ENCODE measurements at places on chromosomes 7 and 10.
A peak's percentile ranks its signal among the peaks of the same experiment; 100 is the strongest.

DNA sequence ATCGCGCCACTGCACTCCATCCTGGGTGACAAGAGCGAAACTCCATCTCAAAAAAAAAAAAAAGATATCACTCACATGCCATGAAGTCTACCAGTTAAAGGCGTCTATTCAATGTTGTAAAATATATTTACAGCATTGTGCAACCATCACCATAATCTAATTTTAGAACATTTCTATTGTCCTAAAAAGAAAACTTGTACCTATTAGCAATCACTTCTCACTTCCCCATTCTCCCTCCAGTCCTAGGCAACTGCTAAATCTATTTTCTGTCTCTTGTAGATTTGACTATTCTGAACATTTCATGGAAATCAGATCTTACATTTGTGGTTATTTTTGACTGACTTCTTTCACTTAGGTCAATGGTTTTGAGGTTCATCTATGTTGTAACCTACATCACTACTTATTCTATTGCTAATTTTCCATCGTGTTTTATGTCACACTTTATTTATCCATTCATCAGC, 25.2 kb upstream of the OTUD1 start:
- DNase-seq, result no peak

GRCh38 chr10:22340329-22341189, 4.7 kb upstream of the SPAG6 start:
- DNase-seq, result peak; percentile 89

GRCh38 chr10:106956216-106956915, 208.1 kb downstream of the SORCS1 start:
- no peak for DNase-seq

DNA sequence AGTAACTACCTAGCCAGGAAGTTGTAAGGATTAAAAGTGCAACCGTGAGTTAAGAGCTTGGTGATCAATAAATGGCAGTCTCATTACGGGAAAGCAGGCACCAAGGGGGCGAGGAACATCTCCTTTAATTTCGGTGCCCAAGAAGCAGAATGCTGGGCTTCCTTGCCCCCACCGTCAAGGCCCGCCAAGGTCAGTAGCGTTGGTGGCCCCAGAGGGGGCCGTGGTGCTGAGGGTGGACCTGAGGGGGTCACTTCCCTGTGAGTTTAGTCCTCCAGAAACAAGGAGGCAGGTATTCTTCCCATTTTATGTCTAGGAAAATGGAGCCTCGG, 408 bp upstream of the MINDY4 start:
- no peak for DNase-seq

- peak; percentile 10 for DNase-seq
Measured at GRCh38 chr7:124536156-124536762, 229.3 kb downstream of the GPR37 start.

DNA sequence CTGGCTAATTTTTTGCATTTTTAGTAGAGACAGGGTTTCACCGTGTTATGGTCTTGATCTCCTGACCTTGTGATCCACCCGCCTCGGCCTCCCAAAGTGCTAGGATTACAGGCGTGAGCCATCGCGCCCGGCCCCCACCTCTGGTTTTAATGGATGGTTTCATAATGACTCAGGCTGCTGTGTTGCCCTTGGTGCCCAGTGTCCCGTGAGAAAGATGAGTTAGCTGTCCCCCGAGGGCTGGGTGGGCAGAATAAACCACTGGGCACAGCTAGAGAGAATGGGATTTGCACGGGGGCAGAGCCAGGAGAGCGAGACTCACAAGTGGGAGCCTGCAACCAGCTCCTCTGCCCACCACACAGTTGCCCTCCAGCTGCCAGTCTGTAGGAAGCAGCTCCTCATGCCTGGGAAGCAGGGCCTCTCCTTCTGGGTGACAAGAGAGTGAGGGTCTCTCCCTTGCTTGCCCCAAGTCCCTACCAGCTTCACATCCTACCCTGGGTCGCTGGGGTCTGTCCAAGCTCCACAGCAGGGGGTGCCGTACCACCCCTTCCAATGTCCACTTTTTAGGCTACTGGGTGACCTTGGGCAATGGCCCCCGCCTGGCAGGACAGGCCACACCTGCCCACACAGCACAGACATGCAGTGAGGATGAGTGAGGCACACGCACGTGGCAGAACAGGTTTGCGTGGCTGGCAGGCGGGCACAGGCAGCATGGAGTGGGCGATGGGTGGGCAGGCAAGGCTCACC, 16.1 kb upstream of the NDST2 start:
- no peak for DNase-seq

DNA sequence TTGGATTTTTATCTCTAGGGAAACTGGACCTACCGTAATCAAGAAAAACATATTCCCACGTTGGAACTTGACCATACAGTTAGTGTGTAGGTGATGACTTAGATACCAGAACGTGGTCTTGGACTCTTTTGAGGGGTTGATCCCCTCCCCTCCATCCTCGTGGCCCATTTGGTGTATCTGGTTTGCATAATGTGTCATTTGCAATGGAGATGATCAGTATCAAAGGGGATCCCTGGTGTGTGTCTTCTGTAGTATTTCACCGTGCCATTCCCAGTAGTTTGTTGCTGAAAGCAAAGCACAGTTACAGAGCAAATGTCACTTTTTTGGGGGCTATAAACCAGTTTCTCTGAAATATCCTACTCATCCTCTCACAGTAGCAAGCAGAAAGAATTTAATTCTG, 217.7 kb downstream of the TCF7L2 start:
- no peak for DNase-seq

- no peak for DNase-seq
Measured at GRCh38 chr10:29804025-29804852, 169.5 kb upstream of the SVIL start.

DNA sequence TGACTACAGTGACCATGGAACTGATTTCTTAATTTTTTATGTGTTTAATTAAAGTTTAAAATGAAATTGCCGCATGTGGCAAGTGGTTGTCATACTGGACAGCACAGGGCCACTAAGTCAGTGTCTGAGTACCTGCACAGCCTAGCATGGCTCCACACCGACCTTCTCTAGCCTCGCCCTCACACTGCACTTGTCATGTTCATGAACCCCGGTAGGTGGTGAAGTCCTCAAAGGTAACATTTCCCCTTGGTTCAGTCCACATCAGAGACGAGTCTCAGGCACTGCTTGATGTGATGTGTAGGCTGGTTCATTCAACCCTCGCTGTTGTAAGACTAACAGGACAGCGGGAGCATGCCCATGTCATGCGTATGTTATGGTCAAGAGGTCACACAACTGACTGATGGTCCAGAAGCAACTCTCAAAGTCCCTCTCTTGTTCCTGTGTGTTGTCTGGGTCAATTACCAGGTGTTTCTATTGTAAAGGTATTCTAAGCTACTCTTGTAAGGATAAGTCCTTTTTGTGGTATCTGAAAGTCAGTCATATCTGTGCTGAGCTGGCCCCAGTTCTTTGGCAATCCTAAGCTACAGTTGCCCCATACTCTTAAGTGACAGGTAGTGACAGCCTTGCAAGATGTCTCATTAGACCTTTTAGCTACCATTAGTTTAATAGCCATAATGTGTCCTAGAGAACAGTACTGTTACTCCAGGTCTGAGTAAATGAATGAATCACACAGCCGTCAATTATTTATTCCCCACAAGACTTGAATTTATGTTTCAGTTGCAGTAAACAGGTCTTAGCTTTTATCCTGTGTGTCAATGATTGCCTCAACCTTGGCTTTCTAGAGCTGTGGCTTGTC, 32.9 kb upstream of the ZC3HAV1L start:
- DNase-seq, result no peak

GRCh38 chr7:152859781-152860191, 100.2 kb downstream of the ACTR3B start:
- DNase-seq, result peak; percentile 71

- no peak for DNase-seq
Measured at GRCh38 chr10:88230251-88230650, 352.9 kb downstream of the RNLS start.

DNA sequence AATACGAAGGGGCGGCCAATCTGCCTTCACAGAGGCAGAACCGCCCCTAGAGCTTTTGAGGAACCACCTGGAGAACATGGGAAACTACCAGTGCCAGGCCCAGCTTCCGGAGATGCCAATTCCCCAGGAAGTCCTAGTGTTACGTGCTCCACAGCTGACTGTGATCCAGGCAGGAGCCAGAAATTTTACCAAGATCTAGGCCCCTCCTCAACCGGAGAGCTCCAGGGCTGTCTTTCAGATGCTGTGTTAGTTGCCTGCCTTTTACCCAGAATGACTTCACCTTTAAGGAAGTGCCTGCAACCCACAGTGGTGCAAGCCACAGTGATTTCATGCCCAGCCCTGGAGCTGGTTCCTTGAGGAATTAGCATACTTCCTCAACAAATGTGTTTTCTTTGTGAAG, 62.9 kb downstream of the ELMO1 start:
- no peak for DNase-seq

DNA sequence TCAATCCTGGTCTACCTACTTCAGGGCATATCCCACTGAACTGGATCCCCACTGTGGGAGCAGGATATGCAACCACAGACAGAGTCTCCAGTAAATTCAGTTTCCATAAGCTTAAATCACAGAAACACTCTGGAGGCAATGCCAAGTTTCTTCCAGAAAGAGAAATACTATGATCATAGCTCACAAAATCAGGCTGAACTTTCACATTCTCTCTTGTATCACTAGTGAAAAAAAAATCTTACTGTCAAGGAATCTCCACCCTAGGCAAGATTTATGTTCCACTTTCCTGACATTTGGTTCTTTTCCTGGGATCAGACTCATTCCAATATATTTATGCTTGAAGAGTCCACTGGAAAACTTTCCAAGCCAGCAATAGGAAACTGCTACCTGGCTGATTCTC, 749.0 kb downstream of the SUGCT start:
- DNase-seq, result no peak

- no peak for DNase-seq
Measured at GRCh38 chr10:110239892-110240291, 32.5 kb downstream of the MXI1 start.

DNA sequence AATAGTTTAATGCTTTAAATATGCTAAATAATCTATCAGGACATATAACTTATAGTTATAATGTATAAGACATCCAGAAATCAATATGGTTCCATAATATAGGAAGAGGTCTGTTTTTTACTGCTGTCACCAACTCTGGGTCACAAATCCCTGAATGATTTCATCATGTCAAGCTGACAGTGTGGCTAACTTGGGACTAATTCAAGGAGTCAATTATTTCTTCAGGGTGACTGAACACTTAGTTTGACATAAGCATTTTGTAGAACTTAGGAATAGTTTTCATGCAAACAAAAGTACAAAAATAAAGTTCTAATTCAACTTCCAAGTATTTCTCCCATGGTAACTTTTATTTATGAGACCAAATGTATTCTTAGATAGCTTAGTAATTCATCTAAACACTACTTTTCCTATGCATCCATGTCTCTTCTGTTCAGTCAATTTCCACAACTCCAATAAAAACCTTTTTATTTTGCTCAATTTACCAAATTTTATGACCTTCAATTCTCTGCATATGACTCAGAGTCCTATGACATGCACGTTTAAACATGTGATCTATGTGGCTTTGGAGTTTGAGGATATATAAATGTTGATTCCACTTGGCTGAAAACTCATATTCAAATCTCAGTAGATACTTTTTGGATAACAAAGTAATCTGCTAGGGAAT, 40.3 kb upstream of the GNAT3 start:
- no peak for DNase-seq

DNA sequence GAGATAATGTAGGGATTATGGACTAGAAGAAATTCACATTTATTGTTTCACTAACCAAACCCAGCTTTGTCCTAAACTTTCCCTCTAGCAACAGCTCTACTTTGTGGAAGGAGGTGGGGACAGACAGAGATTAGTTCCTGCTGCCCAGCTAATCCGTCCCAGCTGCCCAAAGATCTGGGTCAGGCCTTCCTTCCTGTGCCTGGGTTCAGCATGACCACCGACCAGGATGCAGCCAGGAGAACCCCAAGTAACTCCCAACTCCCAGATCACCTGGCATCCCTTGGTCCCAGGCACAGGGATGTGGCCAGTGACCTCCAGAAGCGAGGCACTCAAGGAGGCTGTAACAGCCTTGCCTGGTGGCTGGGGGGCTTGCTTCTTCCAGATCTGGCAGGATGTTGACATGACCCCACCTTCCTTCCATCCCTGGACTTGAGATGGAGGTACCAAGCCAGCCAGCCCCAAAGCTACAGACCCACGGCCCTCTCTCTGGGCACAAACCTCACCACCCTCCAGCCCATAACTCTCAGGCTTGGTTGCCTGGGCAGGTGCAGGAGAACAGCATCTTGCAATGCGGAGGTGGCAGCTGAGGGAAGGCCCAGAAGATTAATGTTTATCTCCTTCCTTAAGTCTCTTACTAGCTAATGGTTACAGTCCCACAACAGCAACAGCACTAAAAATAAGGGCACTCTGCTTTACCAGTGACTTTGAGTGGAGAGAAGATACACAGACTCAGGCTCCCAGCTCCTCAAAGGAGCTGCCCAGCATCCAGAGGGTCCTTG, 11.1 kb downstream of the CAMK2G start:
- DNase-seq, result no peak

DNA sequence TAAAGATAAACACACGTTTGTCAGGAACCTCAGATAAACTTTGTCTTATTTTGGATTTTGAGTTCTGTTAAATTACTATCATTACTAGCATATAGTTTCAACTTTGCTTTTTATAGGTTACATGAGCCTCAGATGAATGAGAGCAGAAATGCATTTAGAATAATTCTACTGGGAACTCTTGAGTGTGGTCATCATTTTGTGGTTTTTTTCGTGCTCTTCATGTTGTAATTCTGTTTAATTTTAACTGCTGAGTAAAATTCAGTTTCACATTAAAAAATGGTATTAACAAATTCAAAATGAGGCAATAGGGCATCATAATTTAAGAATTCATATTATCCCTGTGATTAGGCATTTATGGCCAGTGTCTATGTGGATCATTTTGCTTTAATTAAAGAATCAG, 72.9 kb downstream of the GNAI1 start:
- DNase-seq, result no peak

DNA sequence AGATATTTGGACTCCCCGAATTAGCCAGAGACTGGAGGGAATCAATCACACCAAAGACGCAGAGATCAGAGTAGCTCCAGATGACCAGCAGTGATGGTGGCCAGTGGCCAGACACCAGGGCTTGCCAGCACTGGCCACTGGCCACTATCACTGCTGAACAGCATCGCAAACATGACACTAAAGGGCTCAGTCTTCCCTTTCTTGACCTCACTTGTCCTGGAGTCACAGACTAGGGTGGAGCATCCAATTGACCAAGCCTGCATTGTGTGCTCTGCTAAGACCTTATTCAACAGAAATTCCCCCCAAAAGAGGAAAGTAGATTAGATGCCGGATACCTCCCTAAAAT, 234.7 kb downstream of the CREB5 start:
- no peak for DNase-seq

- DNase-seq, result no peak
Measured at GRCh38 chr10:92180399-92180798, 110.5 kb downstream of the CPEB3 start.
